Stimulated activated CD8-positive, alpha-beta memory T cell treated with anti-CD3 and anti-CD28 coated beads, Interleukin-7, amount 100 ng/mL, for 24 hours (primary cell): ENCODE measurements at places on chromosomes 16 and 17.

DNA sequence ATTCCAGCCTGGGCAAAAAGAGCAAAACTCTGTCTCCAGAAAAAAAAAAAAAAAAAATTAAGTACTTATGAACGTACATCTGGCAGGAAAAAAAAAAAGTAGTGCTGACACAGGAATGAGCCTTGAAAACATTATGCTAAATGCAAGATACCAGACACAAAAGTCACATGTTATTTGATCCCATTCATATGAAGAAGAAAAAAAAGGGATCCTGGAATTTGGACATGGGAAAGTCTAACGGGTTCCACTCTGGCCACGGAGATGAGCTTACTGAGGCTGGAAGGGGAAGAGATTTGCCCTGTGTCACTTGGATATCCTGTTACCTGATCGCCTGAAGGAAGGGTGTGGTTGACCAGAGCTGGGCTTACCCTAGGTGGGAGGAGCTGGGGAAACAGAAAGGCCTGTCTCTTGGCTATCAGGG lies 251.9 kb downstream of the PARN start:
- DNase-seq = no peak

GRCh38 chr16:3816326-3816725 lies 64.2 kb downstream of the CREBBP start:
- DNase-seq = no peak

DNA sequence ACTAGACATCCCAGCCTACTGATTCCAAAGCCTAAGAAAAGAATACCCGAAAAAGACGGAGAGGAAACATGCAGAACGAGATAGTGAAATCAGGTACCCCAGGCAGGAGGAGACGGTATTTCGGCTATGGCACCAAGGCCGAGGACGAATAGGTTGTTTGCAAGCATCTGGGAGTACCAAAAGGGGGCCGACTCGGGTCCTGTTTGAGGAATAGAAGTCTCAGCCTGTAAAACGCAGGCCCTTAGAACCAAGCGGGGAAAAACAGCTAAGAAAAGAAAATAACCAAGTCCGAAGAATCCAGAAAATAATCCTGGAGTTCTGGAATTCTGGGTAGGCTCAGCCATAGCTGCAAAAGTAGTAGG lies 537 bp downstream of the SLC35B1 start:
- DNase-seq = no peak

- peak; percentile 53 for DNase-seq
Measured at GRCh38 chr16:87956365-87957231, 5.4 kb downstream of the BANP start.

GRCh38 chr16:48911700-48912099 lies 301.7 kb upstream of the N4BP1 start:
- DNase-seq = no peak

DNA sequence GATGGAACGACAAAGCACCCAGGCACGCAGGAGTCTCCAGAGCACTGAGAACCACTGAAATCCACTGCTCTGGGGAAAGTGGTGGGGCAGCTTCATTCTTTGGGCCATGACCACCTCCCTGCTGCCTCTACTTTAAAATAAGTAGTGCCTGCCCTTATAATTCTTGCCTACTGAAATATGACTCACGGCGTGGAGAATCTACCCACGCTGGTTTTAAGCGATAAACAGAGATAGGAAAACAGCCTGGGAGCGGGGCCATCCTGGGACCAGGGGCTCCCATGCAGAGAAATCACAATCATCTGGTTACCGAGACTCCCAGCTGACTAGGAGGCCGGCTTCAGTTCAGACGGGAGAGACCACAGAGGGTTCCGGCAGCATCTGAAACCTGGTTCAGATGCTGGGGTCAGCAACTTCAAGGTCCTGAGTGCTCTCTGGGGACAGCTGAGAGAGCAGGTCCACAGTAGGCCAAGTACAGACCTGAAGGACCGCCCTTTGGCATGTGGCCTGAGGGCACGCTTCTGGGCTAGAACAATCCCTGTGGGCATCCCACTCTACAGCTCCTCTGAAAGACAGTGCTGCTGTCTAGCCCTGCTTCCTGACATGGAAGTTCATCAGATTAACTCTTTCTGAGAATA lies 8.6 kb upstream of the DHRS13 start:
- no peak for DNase-seq

DNA sequence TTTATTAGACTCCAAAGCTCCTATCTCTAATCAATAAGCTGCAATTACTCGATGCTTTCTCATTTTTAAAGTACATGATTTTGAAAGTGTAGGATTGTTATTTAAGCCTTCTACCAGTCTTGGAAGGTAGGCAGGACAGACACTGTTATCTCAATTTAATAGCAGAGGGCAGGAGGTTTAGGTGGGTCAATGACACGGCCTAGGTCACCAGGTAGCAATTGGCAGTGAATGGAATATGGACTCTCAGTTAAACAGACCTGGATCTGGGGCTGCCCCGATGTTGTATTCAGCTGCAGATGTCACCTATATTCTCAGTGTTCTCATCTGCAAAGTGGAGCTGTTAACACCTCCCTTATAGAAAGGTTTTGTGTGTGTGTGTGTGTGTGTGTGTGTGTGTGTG lies 124.4 kb upstream of the ANKFN1 start:
- DNase-seq = no peak
